ENCODE measurements at places on chromosomes 13 and 19.

- no peak for DNase-seq
These were observed 202.7 kb upstream of the GPC6 start for GRCh38 chr13:93023929-93024328.

- no peak for DNase-seq
These were observed 366.5 kb downstream of the KCTD12 start for GRCh38 chr13:76519685-76520084.

GRCh38 chr19:31164791-31165251 lies 184.4 kb downstream of the TSHZ3 start:
- no peak for DNase-seq

- no peak for DNase-seq
These were observed 173.1 kb downstream of the LACC1 start for GRCh38 chr13:44052780-44053184.

GRCh38 chr13:111388851-111389500 lies 68.5 kb downstream of the TEX29 start:
- no peak for DNase-seq
